Fibroblast of skin of left biceps (primary cell): ENCODE measurements at places on chromosomes 16 and 17.

DNA sequence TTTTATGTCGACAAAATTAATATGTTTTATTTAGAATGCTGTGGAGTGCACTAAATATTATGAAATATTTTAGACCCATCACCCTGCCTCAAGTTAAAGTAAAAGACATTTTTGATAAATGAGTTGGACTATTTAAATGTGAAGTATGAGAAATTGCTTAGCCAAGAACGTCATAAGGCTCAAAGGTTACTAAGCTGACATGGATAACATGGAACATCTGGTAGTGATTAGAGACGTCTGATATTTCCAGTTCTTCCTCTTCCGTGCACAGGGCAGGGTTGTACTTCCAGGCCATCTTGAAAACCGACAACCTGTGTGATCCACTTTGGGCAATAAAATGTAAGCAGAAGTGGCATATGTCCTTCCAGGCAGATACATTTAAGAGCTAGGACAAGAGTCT lies 7.2 kb upstream of the CCL8 start:
- peak; percentile 71 for DNase-seq

DNA sequence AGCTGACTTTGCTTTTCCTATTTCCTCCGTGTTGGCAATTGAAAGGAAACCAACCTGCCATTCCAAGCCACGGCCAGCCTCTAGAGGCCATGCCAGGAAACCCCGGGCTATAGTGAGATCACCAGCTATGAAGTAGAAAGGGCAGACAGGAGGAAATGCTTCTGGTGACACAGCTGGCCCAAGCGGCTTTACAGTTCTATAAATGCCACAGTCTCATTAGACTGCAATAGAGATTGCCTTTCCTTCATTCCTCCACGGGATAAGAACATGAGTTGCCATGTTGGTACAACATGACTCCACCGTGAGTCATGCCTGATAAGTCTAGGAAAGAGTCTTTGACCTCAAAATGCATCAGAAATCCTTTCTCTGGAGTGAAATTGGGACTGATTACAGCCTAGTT lies 384.9 kb downstream of the GRIN2A start:
- DNase-seq: no peak

GRCh38 chr17:30956764-30957374 lies 14.0 kb upstream of the RNF135 start:
- DNase-seq: no peak

- DNase-seq: no peak
These were observed 1.6 kb upstream of the ATP6V0C start for GRCh38 chr16:2511996-2512734.

DNA sequence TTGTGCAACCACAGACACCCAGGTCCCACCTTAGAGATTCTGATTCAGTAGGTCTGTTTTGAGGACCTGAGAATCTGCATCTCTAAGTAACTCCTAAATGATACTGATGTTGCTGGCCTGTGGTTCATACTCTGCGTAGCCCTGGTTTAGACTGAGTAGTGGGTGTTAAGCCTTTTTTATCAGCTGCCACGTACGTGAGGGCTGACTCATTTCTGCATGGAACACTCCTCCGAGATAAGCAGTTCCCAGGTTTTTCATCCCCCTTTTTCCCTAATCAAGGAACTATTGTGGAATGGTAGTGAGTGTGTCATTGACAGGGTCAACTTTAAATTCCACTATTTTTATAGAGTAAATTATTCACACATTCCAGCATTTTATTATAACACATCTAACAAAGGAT lies 26.1 kb downstream of the CDRT4 start:
- no peak for DNase-seq
